ENCODE measurements at places on chromosomes 4 and X. TPM values are rescaled to one million over a fixed set of nuclear protein-coding genes. Genes with fewer than 3 reads are reported as not detected.

The CT45A5 gene
- not detected for total RNA-seq

- H3K27me3 ChIP-seq = no peaks in the 10 kb centered on the region
- no peak overlapping the region for H3K27ac ChIP-seq
- H3K4me3 ChIP-seq = no peak overlapping the region
- H3K4me1 ChIP-seq = no peaks in the 10 kb centered on the region
Measured at GRCh38 chr4:56654238-56654632, 26.9 kb downstream of the HOPX start.

GRCh38 chr4:184851200-184851541, 25.4 kb upstream of the ACSL1 start:
- DNase-seq = no peak
- no peak overlapping the region for H3K4me3 ChIP-seq
- no peak overlapping the region for H3K27ac ChIP-seq
- H3K27me3 ChIP-seq = no peaks in the 10 kb centered on the region

The FMR1NB gene
- total RNA-seq = not detected

The BMP2K gene
- 134 TPM for total RNA-seq
